ENCODE measurements at places on chromosomes 2 and 18.

GRCh38 chr2:189854187-189854586 lies 69.9 kb downstream of the PMS1 start:
- no peak for DNase-seq

DNA sequence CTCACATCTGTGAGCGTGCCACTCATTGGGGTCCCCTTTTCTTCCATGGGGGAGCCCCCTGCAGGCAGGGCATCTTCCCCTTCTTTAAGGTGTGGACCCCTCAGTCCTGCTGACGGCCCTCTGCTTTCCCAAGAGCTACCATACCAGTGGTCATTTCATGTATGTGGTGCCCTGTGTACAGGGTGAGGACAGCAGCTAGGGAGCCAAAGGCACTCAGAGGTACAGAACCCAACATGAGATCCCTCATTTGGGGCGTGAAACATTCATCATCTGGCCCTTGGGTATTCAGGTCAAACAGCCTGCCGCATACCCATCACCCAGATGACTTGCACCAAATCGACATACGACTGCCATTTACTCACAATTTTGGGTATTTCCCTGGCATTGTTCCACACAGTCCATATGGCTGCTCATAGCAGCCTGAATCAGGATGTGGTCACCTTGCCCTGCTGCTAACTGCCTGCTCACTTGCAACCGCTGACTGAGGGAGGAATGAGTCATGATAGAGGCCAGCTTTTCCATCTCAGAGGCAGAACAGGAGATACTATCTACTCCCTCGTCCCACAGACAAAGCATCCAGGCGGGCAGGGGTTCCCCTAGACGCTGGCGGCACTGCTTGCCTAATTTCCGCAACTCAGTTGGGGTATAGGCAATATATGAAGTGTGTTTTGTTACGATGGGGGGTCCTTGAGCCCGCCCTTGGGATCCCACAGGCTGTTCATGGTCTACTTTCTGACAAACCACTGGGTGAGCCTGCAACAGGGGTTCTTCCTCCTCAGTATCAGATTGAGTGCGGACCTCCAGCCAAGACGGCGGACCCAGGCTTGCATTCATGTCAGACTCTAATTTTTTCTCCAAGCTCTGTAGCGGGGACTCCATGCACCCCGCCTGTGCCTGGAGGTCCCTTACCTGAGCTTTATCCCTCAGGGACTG lies 228.6 kb downstream of the SATB2 start:
- DNase-seq = no peak

DNA sequence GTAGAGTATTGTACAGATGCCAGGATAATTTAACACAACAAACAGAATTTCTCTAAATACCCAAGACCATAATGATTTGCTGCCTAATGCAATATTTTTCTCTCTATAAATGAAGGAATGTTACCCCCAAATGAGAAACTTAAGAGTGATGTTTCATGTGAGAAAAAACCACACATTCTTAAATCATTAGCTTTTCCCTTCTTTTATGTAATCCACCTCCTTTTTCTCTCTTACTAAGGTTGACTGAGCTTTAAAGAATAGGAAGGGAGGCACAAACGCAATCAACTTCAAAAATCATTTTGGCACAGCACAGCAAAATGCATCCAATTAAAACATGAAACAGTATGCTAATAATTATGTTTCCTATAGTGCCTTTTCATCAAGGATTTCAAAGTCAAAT lies 698.1 kb upstream of the CDH2 start:
- no peak for DNase-seq

DNA sequence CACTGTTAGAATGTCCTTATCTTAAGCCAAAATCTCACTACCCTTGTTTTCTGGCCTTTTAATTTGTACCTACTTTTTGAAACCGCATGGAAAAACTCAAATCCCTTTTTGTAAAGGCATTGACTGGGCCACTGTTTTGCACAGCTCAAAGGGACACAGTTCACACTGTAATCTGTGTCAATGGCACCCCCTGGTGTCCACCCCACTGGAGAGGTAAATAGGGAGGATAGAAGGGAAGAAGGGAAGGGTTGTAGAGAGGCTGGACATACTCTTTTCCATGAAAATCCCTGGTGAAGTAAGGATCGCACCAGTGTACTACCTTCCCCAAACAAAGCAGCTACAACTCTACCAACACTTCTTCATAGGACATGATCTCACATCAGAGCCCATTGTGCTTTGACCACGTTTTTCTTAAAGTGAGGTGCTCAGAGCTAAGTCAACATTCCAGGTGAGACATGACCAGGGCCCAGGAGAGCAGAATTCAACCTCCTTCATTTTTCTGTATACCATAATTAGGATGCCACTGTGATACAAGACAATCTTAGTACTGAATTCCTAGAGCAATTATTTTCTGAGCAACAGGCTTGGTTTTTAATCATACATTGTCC lies 92.4 kb upstream of the RMDN2 start:
- peak; percentile 66 for DNase-seq

DNA sequence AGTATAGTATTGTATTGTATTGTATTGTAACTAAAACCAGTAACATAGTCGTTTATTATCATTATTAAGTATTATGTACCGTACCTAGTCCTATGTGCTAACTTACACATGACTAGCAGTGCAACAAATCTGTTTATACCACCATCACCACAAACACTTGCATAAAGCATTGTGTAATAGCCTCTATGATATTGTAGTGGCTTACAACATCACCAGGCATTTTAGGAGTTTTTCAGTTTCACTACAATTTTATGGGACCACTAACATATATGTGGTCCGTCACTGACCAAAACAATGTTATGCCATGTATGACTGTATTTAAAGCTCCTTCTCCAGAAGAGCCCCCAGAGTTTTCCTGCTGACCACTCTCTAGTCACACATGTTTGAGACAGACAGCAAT lies 306.2 kb downstream of the SETBP1 start:
- DNase-seq = no peak

DNA sequence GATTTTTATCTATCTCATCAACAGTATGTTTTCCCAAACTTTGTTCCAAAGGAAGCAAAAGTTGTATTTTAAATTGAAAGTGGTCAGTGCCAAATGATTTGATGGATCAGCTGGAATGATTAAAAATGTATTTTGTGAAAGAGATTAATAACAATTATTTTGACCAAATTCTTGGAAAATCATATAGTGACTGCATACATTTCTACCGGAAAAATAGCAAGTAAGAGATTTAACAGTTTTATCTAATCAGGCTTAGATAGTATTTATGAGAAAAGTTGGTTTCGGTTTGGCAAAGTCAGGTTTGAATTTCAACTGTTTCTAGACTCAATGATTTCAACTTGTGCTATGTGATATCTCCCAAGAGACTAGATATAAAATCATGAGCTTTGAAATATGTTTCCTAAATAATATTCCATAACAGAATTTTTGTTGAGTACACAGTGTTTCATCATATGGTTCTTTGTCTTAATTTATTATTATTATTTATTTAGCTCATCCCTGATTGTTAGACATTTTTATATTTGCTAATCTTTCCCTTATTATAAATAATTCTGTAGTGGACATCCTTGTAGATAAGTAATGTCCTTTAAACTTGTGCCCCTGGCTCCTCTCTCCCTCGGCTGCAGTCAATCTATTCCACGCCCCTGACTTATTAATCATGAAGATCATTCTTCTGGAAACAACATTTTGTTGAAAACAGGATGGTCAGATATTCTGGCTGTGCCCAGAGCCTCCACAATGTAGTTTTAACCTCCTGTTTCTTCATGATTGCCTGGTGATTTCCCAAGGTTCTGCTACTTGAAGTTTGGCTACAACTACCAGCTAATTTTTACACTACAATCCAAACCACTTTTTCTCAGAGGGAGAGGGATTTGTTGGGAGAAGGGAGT lies 520.7 kb upstream of the TCF4 start:
- no peak for DNase-seq

- no peak for DNase-seq
Observed at GRCh38 chr2:218710334-218710686, 325 bp upstream of the TTLL4 start.

DNA sequence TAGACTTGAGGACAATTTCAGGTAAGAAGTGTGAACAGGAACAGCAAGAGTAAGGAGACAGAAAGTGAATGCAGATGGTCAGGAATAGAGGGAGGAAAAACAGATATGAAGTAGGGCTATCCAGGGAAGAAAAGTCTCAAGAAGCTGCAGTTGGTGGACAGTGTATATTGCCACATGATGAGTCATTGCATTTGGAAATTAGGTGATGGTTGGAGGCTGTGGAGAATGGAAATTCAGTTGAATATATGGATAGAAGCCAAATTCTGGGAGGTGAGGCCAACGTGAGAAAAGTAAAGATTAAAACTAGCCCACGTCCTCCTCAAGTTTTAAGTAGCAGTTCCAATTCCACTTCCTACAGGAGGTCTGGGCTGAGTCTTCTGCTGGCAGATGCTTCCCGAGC lies 158.4 kb downstream of the UBE2E3 start:
- no peak for DNase-seq

DNA sequence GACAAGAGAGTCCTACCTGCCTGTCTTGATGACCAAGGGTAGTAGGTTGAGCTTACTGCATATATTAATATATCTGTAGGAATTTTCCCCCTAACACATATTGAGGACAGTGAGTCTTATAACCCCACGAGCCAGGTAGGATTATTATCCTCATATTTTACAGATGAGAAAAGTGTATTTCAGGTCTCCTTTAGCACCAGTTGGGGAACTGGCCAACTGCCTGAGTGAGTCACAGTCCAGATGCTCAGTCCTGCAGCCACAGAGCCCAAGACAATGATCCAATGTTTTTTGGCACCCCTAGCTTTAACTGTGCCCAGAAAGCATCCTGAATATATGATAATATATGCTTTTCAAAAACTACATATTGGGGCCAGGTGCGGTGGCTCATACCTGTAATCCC lies 30.8 kb upstream of the GLS start:
- no peak for DNase-seq

GRCh38 chr18:58955001-58955400 lies 90.3 kb downstream of the ZNF532 start:
- no peak for DNase-seq

GRCh38 chr2:55116966-55117365 lies 66.7 kb upstream of the RTN4 start:
- no peak for DNase-seq

DNA sequence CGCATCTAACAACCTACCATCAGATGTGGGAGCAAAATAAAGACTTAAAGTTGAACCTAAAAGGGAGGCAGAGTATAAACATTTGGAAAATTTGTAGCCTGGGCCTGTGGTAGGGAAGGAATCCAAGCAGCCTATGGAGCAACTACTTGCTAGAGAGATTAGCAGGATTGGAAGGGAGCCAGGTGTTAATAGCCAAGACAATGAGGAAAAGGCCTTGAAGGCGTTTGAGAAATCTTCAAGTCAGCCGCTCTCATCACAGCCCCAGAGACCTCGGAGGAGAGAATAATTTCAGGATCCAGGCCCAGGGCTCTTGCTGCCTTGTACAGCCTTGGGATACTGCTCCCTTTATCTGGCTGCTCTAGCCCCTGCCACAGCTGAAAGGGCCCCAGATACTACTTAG lies 219.7 kb downstream of the THSD7B start:
- no peak for DNase-seq

DNA sequence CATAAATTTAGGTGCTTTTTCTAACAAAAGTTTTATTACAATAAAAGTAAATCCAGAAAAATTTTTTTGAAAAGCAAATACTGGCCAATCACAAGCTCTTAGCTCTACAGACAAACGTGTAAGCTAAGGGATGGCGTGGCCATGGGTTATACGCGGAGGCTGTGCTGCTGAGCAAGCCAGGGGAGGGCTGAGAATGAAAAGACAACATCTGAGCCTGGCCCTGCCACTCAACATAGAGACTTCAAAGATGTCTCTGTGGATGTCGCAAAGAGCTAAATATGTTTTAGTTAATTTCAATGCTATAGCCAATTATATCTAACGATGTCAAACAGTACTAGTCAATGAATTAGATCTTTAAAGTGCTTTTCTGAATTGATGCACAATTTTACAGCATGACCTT lies 33.3 kb upstream of the NT5DC4 start:
- DNase-seq = no peak

GRCh38 chr18:50401888-50402287 lies 27.0 kb downstream of the SKA1 start:
- no peak for DNase-seq

DNA sequence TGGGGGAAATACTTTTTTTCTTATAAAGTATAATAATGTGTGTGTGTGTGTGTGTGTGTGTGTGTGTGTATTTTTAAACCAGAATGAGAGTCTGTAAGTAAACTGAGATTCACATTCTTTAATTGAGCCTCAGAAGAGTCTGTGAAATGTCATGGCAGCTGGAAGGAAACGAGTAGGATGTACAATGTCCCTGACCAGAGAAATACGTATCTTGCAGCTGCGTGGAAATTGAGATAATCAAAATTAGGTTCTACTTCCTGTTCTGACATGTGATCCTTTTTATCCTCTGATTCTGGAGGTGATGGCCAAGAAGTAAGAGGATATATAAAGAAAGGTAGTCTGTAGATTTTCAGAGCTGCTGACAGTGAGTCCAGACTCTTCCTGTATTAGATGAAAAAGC lies 50.0 kb downstream of the SH3RF3 start:
- no peak for DNase-seq

DNA sequence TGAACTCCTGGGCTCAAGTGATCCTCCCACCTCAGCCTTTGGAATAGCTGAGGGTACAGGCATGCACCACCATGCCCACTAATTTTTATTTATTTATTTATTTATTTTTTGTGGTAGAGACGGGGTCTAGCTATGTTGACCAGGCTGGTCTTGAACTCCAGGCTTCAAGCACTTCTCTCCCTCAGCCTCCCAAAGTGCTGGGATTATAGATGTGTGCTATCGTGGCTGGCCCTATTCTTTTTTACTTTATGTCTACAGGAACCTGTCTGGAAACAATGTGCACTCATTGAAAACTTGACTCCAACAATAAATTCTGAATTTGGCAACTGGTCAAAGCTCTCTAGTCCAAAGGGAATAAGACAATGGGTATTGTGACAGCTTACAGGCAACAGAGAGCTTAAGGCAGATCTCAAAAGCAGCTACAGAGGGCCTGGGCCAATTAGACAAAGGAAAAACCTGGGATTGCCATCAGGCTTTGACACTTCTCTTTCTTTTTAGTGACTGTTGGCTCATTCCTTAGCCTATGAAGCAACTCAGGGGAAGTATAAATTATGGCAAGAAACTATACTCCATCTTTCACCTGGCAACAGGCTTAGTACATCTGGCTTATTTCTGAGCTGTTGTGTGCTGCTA lies 55.1 kb upstream of the RAPGEF4 start:
- no peak for DNase-seq

- DNase-seq = no peak
Observed at GRCh38 chr2:234497594-234498235, 834 bp upstream of the ARL4C start.
